Stimulated activated CD4-positive, alpha-beta T cell treated with anti-CD3 and anti-CD28 coated beads, Interleukin-1b, Interleukin-23, amount 100 ng/mL, for 24 hours (primary cell): ENCODE measurements at places on chromosomes 7 and 10.

DNA sequence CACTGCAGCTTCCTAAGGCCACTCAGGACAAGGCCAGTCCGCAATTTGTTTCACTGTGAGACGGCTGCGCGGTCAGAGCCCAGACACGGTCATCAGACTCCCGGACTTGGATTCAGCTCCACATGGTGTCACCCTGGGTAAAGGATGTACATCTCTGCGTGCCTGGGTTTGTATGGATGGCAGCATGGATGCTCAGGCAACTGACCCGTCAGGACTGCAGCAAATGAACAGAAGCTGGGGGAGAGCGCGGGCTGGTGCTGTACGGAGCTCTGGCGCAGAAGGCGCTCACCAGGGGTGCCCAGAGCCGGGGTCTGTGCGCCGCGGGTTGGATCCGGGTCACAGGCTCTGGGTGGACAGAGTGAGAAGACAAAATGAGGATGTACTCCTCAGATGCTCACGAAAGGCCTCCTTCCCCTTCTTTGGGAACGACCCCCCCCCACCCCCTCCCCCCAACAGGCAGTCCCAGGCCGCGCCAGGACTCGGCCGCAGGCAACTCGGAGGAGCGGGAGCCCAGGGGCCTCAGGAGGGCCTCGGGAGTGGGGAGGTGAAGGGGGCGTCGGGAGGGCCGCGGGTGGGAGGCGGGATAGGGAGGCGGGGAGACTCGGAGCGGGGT lies 92.4 kb downstream of the CXCL12 start:
- no peak for DNase-seq

DNA sequence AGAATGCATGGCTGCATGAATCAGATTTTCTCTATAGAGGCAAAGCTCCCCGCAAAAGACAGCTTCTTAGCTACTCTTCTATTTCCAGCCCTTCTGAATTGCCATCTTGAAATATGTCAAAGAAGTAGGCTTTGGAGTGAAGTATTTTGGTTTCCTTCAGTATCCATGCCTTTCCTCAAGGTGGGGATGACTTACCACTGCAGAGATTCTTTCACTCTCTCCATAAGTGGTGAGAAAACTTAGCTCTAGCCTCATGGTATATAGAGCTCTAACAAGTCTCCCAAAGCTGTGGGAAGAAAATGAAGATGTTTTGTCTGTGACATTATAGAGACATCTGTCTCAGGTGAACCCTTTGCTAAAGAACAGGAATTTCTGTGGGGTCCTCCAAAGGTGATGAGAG lies 89.6 kb upstream of the ITGB1 start:
- DNase-seq: no peak

- DNase-seq: no peak
Measured at GRCh38 chr7:11786186-11786585, 45.8 kb downstream of the THSD7A start.

DNA sequence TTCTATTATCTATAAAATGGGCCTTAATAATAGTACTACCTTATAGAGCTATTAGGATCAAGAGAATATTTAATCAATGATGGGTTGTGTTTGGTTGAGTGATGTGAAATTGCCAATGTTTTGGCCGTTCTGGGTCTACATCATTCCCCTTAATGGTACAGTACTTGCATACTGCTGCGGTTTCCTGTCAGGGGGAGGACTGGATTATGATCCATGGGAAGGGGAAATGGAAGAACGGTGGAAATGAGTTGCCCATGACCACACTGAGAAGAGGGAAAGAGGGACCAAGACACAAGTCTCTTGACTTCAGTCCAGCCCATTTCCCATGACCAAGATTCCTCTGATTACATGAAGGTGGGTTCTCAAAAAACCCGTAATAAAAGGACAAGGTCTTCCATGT lies 999 bp upstream of the MRPS24 start:
- no peak for DNase-seq

DNA sequence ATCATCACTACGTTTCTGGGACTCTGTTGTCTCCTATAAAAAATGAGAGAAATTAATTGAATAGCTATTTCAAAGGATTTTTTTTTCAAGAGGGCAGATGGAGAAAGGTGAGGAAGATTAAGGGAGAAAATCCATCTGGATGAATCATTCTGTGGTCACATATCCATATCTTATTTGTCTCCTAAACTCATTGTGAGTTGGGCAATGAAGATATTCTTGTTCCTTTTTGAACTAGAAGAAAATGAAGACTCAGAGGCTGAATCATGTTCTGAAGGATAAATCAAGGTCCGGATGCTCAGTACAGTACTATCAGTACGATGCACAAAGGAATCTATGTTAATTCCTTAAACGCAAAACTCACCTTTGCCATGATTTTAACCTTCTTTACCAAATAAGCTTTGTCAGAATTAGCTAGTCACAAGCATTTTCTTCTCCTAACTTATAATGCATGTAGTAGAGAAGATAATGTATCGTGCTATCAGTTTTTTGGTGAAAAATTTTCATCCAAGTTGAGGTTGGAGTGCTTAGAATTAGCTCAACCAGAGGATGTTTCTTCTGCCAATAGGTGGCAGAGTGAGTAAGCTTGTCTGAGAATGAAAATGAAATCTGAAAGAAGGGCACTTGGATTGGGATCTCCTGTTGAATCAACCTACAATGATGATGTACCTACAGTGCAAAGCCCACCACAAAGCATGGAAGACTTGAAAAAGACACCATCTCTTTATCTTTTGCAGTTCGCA lies 446.9 kb downstream of the KIF20B start:
- DNase-seq: no peak

DNA sequence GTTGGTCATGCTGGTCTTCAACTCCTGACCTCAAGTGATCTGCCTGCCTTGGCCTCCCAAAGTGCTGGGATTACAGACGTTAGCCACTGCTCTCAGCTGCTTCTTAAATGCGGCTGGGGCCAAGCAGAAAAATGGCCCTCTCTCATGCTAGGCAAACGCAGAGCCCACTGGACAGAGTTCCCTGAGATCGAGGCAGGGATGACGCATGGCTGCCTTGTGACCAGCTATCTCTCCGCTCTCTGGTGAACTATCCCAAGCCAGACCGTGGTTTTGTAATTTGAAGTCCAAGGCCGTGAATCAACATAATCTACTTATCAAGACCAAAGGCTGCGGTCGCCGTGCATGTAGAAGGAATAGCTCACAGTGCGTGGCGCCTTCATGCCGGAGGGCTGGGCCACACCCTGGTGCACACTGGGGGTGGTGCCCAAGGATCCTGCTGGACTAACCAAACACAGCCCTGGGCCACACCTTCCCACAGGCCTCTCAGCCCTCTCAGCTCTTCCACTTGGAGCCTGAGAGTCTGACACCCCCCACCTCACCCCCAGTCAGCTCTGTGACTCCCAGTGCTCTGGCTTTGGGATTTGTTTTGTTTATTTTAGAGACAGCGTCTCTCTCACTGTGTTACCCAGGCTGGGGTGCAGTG lies 88.1 kb upstream of the CUX1 start:
- no peak for DNase-seq

DNA sequence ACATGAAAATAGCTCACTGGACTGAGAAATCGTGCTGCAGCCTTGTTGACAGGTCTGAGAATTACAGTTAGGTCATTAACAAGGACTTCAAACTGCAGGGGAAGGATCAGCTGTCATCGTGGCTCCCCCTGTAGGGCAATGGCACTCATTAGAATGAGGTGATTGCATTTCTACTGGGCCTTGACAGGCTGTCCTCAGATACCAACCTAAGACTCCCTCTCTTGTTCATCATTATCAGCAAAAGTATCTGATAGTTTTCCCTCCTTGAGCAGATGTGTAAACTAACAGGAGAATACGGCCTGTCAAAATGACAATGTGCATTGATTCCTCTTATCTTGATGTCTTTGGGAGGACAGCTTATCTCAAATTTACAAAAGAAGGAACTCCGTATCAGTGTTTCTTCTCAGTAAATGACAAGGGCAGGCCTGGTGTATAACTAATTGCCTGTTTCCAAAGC lies 648.5 kb upstream of the LRRN3 start:
- no peak for DNase-seq

GRCh38 chr7:119825091-119825655 lies 447.8 kb upstream of the KCND2 start:
- no peak for DNase-seq

DNA sequence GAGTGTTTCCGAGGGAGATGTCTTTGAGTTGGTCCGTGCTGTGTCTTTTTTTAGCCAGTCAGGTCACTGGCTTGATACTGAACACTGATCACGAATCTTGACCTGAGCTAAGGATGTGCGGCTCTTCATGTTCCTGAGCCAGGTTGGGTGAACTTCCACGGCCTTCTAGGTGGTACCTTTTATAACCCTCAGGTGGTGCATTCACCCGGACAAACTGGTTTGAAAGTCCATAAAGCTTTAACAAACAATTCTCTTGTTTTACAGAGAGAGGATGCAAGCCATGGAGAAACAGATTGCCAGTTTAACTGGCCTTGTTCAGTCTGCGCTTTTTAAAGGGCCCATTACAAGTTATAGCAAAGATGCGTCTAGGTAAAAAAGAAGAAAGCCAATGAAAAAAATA lies 229.5 kb downstream of the ARHGAP21 start:
- no peak for DNase-seq

- no peak for DNase-seq
Measured at GRCh38 chr7:48421357-48421756, 250.1 kb downstream of the ABCA13 start.

DNA sequence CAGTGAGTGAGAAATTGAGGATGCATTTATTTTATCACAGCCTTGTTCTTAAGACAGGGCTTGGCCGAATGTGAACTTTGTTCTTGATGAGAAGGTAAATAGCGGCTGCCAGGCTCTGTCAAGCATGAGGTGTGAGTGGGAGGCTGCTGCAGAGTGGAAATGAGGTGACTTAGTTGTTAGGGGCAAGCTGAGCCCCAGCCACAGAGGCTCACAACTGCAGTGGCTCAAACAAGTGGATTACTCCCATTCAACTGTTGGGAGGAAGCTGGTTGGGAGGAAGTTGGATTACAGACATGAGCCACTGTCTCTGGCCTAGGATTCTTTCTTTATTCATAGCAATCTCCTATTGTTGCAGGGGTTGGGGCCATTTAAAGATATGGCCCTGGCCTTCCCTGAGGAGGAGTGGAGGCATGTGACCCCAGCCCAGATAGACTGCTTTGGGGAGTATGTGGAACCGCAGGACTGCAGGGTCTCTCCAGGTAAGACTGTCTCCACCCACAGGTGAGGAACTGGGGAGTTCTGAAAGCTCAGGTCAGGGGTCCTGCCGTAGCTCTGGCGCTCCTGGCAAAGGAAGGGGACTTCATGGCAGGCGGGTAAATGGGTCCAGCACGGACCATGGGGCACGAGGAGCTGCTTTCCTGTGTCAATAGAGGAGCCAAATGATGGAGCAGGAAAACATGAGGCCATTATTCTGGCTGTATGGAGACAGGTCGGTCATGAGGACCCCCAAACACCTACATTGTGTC lies 7.1 kb downstream of the ZSCAN25 start:
- DNase-seq: no peak

- no peak for DNase-seq
Measured at GRCh38 chr10:70461397-70462348, 16.9 kb upstream of the PALD1 start.

DNA sequence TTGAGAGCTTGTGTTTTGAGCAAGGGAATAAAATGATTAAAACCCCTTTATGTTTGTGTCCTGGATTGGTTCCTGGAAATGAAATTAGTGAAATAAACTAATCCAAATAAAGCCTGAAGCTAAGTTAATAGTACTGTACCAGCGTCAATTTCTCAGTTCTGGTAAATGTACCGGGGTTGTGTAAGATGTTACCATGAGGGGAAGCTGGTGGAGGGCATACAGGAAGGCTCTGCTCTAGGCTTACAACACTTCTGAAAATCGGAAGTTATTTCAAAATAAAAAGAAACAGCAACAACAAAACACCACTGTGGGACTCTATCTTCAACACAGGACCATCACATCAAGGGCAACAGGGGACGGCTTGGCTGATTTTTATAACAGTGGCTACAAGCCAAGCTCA lies 257.0 kb downstream of the CREB5 start:
- no peak for DNase-seq

GRCh38 chr7:22670422-22670815 lies 56.6 kb upstream of the IL6 start:
- DNase-seq: no peak

- no peak for DNase-seq
Measured at GRCh38 chr7:143495851-143496250, 18.2 kb downstream of the TAS2R41 start.

DNA sequence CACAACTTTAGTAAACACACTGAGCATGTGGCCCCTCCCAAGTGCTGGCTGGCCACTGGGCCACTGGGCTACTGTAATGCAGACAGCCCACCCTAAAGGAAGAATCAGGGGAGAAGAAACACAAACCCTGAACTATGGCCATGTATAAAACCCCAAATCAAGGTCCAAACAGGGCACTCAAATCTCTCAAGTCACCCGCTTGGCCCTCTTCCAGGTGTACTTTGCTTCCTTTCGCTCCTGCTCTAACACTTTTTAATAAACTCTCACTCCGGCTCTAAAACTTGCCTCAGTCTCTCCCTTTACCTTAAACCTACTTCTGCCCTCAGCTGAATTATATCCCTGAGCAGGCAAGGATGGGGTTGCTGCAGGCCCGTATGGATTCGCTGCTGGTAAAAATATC lies 72.6 kb downstream of the TPK1 start:
- DNase-seq: no peak

DNA sequence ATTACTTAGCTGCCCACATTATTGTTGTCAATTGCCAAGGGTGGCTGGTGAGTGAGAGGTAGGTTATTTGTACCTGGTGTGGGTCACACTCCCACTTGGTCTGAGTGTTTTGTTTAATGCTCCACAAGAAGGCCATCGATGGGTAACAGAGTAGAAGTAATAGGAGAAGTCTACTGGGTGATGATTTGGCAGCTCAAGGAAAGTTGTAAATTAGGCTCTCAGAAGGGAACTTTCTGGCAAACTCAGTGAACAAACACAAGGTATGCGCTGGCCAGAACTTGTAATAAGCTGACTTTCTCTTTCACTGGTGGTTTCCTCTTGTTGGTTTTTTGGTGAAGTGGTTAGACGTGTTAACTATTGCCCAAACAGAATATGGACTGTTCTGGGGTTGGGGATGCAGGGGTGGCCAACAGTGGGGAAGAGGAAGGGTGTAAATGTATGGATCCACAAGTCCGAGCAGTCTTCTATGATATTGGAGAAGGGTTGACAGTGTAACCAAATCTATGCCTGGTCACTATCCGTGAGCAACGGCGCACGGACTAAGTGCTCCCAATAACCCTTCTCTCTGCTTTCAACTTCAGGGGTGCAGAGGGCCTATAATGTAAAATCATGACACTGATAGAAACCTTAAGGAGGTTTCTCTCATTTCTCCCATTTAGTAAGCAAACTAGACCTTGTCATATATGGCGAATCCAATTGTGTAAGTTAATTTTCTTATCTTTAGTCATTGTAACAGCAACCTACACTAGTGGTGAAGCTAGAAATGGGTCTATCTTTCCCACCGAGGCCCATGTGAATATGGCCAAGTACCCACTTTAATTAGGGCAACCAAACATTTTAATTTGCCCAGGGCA lies 212.8 kb downstream of the PTEN start:
- DNase-seq: no peak

DNA sequence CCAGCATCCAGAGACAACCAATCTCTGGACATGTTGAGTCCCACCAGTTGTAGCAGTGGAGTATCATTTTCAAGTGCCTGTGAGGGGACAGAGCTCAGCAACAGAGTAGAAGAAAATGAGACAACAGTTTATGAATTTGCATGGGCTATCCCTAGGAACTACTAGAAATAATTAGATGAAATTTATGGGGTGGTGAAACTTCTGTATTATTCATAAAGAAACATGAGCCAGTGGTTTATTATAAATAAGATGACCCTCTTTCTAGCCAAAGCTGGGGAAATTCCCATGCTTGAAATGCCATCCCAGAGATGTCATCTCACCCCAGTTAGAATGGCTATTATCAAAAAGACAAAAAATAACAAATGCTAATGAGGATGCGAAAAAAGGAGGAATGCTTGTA lies 55.1 kb upstream of the ITGB8 start:
- no peak for DNase-seq
